ENCODE measurements at places on chromosomes 4 and X.

DNA sequence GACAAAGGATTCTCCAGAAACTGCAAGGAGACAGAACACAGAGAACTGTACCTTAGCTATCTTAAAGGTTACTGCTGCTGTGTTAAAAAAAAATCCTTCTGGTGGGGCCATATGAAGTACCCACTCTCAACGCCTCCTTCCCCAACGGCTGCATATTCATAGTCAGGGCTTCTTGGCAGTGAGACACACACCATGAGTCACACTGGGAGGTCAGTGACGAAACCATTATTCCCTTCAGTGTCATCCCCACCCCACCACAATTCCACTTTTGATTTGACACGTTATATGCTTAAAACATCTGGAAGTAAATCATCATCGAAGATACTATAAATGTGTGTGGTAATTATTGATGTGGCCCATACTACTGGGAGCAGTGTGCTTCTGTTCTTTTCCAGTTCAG is 271.5 kb downstream of the LDB2 start:
- DNase-seq: no peak

DNA sequence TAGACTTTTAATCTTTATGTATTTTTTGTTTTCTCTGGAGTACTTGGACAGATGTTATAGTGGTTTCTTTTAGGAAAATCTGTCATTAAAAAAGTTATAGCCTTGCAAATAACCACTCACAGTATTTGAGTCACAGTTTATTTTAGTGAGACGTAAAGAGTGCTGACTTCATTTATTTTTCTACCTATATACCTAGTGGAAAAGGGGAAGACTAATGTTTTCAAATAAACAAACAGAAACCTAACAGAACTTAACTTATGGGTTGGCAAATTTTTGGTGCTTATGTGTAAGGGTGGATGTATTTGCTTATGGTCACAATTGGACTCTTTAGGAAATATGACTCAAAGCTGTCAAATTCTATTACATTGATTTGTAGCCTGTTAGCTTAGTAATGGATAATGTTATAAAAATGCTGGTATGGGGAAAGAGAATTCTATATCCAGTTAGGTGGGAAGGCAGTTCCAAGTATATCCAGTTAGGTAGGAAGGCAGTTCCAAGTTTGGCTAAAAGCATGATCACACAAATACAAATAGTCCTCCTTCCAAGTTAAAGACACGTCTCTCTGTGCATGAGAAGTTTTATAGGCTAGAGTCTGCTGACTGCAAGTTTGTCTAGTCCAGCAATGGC is 61.9 kb downstream of the SLC9A6 start:
- no peak for DNase-seq

GRCh38 chr4:99043346-99043745 is 45.2 kb downstream of the ADH5 start:
- DNase-seq: no peak

- DNase-seq: no peak
Observed at GRCh38 chr4:39029752-39030694, 2.2 kb downstream of the TMEM156 start.

- peak; percentile 33 for DNase-seq
Observed at GRCh38 chrX:56800801-56801200, 71.8 kb downstream of the NBDY start.

- DNase-seq: no peak
Observed at GRCh38 chrX:79162076-79162475, 17.6 kb downstream of the GPR174 start.

DNA sequence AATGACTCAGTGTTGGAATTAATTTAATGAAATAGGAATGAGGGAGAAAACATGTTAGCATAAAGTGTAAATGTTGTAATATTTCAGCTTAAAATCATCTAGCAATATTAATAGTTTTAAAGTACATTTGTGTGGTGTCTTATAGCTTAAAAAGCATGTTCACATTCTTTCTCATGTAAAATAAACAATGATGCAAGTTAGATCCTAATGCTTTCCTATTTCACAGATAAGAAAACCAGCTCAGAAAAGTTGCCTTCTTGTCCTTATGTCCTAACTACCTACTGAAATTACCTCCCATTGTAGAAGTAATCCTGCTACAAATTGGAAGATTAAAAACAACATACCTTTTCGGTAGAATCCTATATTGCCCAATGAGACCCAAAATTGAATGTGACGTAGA is 40.9 kb upstream of the PRDM8 start:
- no peak for DNase-seq

DNA sequence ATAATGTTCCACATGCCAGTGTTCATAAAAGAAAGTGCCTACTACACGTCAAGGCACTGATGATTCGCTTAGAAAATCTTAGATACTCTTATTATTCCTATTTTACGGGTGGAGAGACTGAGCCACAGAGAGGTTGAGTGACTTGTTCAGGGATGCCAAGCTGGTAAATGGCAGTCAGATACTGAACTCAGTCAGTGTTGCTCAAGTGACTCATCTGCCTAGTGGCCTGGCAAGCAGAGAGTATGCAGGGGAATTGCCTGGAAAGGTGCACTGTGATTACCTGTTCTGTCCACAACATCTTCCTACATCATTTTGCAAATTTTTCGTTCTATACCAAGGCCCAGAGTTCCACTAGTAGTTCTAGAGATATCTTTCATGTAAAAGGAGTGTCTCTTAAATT is 68.4 kb downstream of the RAPGEF2 start:
- no peak for DNase-seq

DNA sequence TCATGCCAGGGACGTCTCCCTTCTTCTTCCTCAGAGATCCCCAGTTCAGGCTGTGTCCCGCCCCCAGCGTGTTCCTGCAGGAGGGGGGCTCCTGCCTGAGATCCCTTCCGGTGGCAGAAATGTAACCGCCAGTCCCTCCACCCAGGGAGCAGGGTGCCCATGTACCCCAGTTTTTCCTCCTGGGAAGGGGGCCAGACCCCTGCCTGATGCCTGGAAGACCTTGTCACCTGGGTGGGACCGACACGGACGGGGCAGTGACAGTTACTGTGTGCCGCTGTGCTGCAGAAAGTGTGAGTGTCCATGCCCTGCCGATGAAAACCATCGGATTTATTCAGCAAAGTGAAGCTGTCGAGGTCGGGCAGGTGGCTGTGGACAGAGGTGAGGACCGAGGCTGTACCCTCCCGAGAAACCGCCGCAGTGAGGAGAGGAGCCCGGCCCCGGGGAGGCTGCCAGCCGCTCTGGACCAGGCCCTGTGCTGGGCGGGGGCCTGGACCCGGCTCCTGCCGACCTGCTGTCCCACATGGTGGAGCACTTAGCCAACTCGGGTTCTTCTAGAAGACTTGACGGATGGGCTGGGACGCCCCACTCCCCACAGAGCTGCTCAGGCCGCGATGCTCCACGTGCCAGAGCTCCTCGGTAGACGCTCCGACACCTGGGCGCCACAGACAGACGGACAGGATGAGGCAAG is 36.7 kb upstream of the HMX1 start:
- DNase-seq: no peak

- no peak for DNase-seq
Observed at GRCh38 chr4:126495163-126495752, 1137.5 kb upstream of the INTU start.

DNA sequence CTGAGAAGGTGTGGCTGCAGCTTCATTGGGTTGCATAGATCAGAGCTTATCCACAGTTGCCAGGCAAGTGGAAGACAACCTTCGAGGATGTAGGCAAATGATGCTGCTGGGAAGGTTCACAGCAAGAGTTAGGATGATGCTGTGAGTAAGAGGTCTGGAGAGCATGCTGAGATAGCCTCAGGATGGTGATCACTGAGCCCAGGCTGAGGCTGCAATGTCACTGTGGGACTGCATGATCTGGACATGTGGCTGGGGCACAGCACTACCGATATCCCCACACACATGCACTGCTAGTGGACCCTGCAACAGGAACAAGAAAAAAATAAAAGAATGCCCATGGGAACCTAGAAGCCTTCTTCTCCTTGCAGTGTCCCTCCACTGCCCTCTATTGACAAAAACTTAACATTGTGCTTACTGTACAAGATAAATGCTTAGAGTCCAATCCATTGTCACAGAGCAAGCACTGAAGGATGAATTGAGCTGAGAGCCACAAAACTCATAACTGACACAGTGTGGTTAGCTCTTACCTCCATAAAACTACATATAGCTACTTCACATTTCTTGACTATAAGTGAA is 105.6 kb downstream of the CNKSR2 start:
- DNase-seq: no peak

GRCh38 chr4:11719879-11720278 is 291.2 kb upstream of the HS3ST1 start:
- DNase-seq: no peak

DNA sequence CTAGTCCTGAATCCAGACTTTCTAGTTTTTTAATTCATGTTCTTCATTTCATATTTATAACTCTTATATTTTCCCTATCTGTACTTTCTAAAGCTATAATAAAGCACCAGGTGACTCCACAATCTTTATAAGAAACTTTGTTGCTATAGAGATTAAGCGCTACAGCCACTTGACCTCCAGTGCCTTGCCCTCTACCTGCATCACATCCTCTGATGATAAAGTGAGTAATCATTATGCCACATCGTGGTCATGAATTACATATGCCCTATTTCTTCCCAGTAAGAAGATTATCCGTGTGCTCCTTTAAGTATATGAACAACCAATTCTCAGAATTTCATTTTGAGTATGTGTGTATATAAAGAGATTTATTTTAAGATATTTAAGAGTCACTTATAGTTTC is 6.8 kb upstream of the DYNLT3 start:
- DNase-seq: no peak

DNA sequence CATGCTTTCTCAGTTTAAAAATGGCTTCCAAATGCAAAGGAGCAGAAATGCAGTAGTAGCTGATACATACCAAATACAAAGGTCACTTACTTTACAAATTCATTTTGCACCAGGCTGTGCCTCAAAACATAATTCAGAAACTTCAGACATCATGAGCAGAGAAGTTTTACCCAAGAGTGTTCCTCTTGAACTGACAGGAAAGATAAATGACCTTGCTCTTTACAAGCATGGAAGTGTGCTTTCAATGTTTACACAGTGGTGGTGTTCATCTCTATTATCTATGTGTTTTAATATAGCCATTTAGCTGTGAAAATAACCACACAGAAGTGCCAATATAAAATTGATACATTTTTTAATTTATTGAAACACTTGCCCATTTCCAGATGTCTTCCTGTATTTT is 383.4 kb downstream of the ANKRD50 start:
- no peak for DNase-seq

All from stimulated activated CD4-positive, alpha-beta T cell treated with anti-CD3 and anti-CD28 coated beads, Interleukin-1b, Interleukin-23, amount 100 ng/mL, for 24 hours (primary cell).